Fibroblast of skin of abdomen (primary cell): ENCODE measurements at places on chromosomes 5 and 9.

DNA sequence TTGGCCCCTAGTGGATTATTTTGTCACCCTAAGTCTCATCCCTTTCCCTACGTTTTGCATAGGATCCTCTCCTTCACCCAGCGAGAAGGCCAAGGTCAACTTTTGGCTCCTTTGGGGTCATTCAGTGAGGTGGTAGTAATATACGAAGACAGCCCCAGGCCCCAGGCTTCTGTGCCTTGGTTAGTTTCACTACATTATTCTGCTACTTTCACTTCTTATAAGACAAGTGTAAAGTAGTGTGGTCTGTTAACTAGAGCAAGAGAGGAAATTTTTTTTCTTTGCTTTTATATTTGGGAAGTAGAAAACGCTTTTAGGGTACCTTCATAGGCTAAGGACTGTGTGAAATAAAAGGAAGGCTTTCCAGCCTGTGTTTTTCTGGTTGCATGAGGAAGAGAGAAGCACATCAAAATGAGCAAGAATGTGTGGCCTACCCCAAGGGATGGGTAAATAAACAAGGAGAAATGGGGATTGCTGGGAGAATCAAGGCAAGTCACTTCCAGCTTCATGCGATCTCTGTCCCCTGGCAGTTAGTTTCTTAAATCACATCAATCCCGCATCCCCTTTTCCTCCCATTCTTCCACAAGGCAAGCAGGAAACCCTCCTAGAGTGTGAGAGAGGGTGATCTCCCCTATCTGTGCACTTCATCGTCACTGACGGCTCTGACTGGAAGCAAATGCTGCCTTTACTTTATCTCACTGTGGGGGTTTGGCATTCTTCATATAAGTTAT, 677.0 kb upstream of the WWC1 start:
- no peak for DNase-seq

- DNase-seq = no peak
Measured at GRCh38 chr5:144864118-144864517, 693.4 kb downstream of the KCTD16 start.

DNA sequence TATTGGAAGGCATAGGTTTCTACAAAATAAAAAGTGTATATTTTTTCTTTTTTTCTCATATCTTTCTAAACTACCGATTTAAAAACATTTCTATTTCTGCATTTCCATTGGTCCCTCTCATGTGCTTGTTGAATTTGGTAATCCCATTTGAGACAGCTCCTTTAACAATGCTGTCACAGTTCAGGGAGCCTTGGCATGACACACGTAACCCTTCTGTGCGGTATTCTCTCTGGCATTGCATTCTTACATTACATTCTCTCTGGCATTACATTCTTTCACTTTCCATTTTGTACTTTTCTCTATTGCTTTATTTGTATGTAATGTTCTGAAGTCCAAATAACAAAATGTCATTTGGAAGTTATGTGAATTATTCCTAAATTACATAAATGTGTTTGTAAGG, 150.7 kb upstream of the RASGRF2 start:
- DNase-seq = no peak

DNA sequence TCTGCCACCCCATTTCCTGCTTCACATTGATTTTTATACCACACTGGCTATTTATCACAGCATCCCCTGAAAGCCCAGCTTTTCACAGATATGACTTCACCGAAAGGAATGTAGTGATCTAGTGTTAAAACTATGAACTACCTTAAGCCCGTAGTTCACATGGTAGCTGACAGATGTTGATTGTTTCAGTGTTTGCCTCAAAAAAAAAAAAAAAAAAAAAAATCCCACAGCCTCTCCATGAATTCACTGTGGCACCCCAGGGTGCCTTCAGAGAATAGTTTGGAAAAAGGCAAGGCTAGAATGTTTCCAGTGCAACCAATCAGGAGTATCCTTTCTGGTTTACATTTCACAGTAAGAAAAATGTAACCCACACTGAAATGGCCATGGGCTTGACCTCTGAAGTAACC, 37.1 kb downstream of the GLIS3 start:
- DNase-seq = peak; percentile 88

- no peak for DNase-seq
Measured at GRCh38 chr5:72161951-72162350, 54.7 kb downstream of the MAP1B start.
